ENCODE measurements at places on chromosomes 4 and X.

DNA sequence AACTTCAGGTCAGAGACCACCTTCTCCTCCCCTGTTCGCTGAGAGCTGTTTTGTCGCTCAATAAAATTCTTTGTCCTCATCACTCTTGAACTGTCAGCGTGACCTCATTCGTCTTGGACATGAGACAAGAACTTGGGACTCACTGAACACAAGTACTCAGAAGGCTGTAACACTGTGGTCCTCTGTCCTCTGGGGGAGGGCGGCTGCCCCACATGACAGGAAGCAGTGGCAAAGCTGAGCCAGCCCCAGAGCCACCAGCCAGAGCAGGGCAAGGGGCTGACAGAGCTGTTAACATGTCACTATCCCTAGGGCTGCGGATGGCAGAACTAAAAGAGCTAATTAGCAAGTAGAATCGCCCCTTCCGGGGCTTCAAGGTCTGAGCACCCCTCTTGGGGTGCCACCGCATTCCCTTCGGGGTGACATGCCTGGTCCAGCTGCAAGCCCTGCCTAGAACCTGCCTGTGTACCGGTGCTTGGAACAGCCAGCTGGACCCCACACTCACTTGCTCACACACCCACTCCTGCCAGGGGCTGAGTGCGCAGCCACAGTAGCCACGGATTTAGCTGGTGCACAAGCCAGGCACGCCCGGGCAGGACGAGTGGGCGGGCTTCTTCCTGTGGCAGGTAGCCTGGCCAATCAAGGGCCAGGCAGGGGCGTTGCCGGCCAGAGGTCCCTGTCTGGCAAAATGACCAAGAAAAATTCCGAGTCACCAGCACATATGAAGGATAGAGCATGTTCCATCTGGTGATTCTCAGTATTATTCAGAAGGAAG, 648.6 kb upstream of the AGA start:
- ATAC-seq: no peak

DNA sequence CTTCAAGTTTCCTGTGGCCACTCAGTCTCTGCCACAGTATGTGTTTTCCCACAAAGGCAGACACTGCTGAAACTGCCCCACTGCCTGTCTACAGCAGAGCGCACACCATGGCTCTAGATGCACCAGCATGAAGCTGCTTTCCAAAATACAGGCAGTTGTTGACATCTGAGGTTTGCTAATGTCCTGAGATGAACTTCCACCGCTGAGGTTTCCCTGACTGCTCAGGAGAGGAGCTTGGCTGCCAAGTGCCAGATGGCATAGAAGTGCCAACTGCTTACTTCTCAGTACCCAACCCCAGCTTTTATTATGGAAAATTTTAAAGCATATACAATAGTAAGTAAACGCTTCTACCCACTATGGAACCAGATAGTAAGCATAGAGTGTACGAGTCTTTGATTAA, 61.0 kb upstream of the EXOC1L start:
- no peak for ATAC-seq

- no peak for ATAC-seq
Measured at GRCh38 chr4:64174247-64174882, 234.9 kb downstream of the TECRL start.

DNA sequence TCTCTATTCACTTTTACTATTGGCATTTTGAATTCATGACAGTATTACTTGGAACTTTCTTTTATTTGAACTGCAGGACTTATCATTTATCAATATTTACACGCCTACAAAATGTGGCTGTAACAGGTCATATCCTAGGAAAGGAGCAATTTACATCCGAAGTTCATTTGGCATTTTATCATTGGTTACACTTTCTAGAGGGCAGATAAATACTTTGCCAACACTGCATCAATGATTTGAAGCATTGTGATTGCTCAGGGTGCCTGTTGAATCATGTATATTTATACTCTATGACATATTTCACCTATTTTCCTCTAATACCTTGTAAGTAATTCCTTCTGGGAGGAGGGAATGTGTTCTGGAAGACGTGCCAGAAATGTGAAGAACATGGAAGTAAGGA, 136.7 kb downstream of the MID1IP1 start:
- ATAC-seq: no peak

- ATAC-seq: no peak
Measured at GRCh38 chr4:48974979-48975640, 11.0 kb upstream of the CWH43 start.

GRCh38 chr4:6092131-6092530, 73.9 kb upstream of the C4orf50 start:
- ATAC-seq: no peak

GRCh38 chr4:176499518-176499917, 179.8 kb downstream of the SPCS3 start:
- no peak for ATAC-seq

All from esophagus mucosa (tissue), 1 donor.